ENCODE measurements at places on chromosomes 7 and 10.

- no peak for DNase-seq
Observed at GRCh38 chr10:34615770-34616169, 199.3 kb downstream of the PARD3 start.

GRCh38 chr10:126315494-126316177, 72.6 kb downstream of the ADAM12 start:
- no peak for DNase-seq

DNA sequence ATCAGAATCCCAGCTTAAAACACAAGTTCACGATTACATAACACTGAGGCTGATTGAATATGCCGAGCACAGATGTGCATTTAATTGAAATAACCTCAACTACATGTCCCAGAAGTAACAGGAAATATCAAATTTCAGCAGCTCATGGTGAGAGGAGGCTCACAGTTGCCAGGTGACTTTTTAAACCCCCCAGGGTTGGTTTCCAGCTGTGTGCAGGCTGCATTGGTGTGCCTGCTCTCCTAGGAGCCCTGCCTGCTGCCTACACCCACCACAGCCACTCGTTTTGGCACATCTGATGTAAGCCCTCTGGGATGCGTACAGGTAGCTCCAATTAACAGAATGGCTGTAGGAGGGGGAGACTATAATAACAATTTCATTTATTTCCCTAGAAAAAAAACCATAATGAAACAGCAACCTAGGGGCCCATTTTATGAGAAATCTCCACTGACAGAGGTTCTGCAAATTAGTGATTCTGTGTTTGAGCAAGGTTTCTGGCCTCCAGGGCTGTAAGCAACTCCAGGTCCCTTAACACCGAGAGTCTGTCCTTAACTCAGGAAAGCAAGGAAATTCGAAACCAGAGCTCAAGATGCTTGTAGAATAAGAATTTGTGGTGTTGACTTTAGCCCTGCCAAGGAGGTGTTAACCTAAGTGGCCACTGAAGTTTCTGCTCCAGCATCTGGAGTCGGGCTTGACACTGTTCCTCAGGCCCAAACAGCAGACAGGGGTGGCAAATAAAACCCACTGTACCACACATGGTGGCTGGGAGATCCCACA, 161.9 kb downstream of the BMPER start:
- peak; percentile 79 for DNase-seq

GRCh38 chr7:32102432-32102873, 32.2 kb upstream of the PDE1C start:
- peak; percentile 40 for DNase-seq

- no peak for DNase-seq
Observed at GRCh38 chr7:49564379-49564714, 209.1 kb upstream of the VWC2 start.

DNA sequence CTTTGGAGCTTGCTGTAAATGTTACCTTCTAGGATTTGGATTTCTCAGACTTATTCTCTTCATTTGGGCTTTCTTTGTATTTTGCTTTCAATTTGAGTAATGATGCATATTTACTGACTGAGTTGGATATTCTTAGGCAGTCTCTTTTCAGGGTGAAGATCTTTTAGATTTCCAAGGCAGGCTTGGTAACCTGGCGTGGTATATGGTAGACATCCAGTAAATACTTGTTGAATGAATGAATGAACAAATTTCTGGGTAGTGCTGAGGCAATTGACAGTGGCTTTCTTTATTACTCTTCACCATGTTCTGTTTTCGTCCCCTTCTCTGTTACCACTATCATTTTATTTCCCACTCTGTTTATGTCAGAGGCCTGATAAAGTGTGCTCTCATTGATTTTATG, 27.1 kb downstream of the BBS9 start:
- no peak for DNase-seq

- no peak for DNase-seq
Observed at GRCh38 chr7:130878785-130879184, 144.8 kb upstream of the KLF14 start.

- no peak for DNase-seq
Observed at GRCh38 chr7:92880212-92881090, 44.1 kb upstream of the CDK6 start.

DNA sequence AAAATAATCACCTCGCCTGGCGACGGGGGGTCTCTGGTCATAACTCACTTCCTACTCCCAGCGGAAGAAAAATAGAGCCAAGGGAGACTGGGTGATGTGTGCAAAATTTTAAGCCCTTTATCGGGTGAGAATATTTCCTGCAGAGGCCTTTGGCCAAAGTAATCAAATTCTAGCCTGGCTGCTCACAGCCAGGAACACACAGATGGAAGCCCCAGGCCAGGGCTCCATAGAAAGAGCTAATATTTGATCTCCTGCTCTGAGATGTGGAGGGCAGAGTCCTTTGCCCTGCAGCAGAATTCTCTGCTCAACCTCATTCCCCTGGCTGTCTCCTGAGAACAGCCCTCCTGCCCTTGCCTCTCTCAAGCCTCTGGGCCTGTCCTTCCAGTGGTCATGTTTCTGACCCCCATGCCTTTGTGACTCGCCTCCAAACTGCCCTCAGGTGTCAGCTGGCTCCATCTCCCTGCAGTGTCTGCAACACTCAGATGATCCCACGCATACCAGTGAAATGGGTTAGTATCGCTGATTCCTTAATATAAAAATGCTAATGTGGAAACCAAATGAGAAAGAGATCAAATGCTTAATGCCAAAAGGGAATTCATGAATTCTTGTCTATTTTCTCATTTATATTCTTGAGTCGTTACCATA, 34.5 kb downstream of the FRMD4A start:
- DNase-seq, result no peak

DNA sequence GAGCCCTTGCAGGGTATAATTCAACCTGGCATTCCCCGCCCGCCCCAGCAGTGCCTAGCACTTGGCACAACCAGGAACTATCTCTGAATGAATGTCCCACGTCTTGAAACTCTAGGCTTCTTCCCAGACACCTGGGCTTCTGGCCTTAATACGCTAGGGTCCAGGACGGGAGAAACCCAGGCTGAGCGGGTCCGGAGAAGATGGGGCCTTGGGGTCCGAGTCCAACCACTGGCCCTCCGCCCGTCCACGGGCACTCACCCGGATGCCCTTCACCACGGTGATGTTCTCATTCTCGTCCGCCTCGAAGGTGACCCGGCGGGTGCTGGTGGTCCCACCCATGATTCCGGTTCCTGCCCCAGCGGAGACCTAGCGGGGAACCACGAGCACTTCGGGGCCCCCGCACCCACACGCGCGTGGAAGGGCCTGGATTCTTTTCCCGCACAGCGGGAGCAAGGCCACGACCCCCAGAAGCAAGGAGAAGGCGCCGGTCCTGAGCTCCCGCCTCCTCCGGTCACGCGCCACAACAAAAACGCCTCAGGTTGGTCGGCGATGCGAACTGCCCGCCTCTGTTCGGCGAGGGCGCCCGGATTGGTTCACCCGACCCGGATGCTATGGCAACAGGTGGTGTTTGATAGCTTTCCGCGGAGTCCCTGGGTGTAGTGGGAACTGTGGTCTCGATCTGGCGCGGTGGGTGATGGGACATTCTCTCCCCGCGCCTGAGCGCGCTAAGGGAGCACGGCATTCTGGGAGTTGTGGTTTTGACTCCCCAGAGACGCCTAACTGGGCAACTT, at the start of gene CHCHD3:
Gene CHCHD3, minus strand, starts transcription at position 492 of the 791 bp plus-strand sequence. Its CDS starts 153 bp downstream, at position 339.
- DNase-seq, result peak; percentile 99

DNA sequence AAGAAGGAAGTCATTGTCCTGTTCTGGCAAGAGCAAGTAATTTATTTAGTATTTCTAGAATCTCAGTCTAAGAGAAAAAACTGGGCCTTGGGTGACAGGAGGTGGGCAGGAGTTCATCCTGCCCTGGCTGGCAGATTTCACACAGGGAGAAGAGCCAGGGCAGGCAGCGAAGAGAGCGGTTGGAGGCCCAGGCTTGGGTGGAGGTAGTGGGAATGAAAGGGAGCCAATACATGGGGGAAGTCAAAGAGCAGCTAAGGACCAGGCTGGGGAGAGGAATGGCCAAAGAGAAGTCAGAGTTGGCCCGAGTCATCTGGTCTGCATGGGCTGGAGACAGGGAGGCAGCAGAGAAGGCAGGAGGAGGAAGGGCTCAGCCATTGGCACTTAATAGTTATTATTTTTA, 51.4 kb downstream of the HECW1 start:
- no peak for DNase-seq

- DNase-seq, result no peak
Observed at GRCh38 chr10:30581779-30582380, 47.7 kb downstream of the LYZL2 start.

- no peak for DNase-seq
Observed at GRCh38 chr10:71530781-71531180, 134.1 kb downstream of the CDH23 start.

DNA sequence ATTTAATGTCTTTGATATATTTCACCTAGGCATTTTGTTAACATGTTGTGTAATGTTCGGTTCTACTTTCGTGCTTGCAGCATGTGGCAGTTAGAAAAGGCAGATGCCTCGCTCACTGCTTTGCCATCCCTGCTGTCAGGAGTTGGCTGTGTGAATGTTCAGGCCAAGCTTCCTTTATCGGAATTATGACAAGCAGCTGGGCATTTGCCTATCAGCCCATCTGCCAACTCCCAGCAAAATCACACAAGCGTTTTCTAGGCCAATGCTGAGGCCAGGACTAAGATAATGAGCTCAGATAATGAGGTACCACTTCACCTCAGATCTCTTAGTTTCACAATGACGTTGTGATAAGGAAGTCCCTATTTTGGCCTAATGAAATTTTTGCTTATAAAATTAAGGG, 212.7 kb upstream of the FAM3C start:
- no peak for DNase-seq

DNA sequence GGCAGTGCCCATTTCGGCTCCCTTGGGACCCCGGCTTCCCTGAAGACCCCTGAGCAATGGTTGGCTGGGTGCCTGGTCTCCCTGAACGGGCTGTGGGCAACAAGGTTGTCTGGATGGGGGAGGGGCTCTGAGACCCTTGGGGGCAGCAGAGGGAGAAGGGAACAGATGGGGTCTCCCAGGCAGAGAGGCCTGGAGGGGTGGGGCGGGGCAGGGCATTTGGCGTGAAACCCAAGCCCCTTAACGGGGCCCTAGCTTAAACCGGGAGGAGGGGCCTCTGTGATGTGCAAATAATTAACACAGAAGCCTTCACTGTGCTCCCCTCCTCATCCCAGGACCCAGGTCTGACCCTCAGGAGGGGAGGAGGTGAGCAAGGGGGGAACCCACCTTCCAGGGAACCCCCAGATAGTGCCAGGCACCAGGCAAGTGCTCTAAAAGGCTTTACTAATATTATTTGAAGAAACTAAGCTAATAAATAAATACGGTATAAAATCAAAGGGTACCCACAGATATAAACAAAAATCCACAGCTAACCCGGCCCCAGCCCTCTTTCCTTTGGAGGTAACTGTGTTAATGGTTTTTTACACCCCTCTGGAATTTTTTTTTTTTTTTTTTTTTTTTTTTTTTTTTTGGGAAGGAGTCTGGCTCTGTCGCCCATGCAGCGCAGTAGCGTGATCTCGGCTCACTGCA, 170.8 kb downstream of the RNF216 start:
- no peak for DNase-seq

DNA sequence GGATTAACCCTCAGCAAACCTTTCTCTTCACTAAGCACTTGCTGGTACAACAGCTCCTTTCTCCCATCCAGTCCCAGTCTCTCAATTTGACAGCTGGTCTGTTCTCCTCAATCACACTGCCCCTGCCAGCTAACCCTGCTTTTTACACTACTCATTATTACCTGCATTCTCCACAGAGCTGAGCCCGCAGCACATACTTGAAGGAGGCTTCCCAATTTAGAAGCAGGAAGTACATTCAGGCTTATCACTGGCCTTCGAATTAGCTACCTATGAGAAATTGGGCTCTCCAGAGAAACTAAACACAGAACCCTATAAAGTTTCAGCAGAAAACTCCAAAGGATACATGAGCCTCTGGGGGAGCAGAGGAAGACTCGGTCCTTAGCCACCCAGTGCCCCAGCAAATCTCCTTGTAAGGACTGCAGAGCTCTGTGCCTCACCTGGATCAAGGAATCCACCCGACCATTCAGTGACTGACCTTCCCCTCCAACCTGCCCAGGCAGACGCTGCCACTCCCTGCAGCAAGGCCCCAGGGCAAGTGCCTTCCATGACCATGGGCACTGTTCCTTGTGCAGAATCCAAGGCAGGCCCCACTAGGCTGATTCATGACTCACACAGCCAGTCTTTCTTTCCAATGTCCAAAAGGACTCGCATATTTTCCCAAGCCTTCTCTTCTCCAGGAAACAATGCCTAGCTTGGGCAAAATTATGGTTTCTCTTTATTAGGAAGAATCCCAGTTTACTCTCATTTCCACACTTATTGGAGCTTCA, 68.0 kb downstream of the VOPP1 start:
- peak; percentile 18 for DNase-seq

GRCh38 chr7:1250901-1251300, 18.2 kb downstream of the UNCX start:
- DNase-seq, result no peak

DNA sequence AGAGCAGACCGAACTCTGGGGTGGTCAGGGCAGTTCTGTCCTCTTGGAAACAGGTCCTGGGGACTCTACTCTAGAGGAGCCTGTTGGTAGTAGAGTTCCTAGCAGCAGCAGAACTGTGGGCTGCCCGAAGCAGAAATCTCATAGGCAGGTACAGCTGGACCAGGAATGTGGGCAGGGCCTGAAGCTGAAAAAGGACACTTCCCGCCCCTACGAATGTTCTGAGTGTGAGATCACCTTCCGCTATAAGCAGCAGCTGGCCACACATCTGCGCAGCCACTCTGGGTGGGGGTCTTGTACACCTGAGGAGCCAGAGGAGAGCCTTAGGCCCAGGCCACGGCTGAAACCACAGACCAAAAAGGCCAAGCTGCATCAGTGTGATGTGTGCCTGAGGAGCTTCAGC, 8.3 kb upstream of the ZNF783 start:
- no peak for DNase-seq

DNA sequence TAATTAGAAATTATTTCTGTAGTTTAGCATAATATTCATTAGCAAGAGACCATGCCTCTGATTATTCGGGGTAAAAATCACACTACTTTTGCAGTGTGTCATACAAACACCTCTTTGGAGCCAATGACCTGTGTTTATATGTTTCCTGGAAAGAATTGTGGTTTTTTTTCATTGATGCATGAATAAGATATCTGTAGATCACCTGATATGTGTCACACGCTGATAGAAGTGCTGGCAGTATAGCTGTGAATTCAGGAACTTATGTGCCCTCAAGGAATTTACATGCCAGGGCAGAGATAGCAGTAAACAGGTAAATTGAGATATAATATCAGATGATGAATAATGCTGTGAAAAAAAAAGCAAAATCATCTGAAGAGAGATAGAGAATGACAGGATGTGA, 118.2 kb downstream of the VPS50 start:
- DNase-seq, result no peak

DNA sequence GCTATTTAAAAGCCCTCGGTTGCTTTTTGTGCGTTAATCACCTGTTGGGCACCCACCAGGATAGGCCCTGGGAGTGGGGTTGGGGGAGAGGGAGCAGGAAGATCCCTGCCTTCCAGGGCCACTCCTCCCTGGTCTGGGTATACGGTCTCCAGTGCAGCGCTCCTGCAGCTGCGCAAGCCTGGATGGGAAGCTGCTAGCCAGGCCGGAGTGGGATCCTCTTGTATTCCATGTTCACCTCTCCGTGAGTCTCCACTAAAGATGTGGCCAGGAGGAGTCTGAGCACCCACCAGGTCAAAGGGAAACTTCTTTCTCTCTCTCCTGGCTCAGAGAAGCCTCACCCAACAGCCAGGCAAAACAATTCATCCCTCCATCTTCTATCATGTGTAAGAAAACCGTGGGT, 78.8 kb upstream of the ANLN start:
- DNase-seq, result no peak

Data from NCI-H345 (cell line).